ENCODE measurements at places on chromosomes 4 and X. TPM values are rescaled to one million over a fixed set of nuclear protein-coding genes. Genes with fewer than 3 reads are reported as not detected.

Gene ANK2
- total RNA-seq: 21.3 TPM

Gene GLA
- 17.6 TPM for total RNA-seq

DNA sequence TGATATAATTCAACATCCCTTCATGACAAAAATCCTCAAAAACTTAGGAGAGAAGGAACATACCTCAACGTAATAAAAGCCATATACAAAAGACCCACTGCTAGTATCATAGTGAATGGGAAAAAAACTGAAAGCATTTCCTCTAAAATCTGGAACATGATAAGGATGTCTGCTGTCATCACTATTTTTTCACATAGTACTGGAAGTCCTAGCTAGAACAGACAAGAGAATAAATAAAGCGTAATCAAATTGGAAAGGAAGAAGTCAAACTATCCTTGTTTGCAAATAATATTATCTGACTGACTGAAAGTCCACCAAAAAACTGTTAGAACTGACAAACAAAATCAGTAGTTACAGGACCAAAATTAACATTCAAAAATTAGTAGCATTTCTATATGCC, 985.4 kb upstream of the AGA start:
- no peak overlapping the region for H3K27ac ChIP-seq
- H3K4me1 ChIP-seq: no peaks in the 10 kb centered on the region
- H3K27me3 ChIP-seq: no peaks in the 10 kb centered on the region
- no peaks in the 10 kb centered on the region for H3K36me3 ChIP-seq
- no peak for DNase-seq
- H3K4me3 ChIP-seq: no peak overlapping the region

- DNase-seq: no peak
- H3K36me3 ChIP-seq: no peaks in the 10 kb centered on the region
- no peak overlapping the region for H3K27ac ChIP-seq
These were observed 52.8 kb downstream of the FAM47C start for GRCh38 chrX:37060999-37061398.

- H3K27me3 ChIP-seq: no peaks in the 10 kb centered on the region
- no peaks in the 10 kb centered on the region for H3K4me1 ChIP-seq
- no peak for DNase-seq
- H3K27ac ChIP-seq: no peak within 1 kb of the TSS
- H3K4me3 ChIP-seq: peak within 1 kb of the TSS; percentile 42
These were observed at the start of gene BEX1 for GRCh38 chrX:103063918-103064434. Gene BEX1, minus strand, starts transcription at chrX:103064171. Its CDS starts 897 bp downstream, at chrX:103063274.

DNA sequence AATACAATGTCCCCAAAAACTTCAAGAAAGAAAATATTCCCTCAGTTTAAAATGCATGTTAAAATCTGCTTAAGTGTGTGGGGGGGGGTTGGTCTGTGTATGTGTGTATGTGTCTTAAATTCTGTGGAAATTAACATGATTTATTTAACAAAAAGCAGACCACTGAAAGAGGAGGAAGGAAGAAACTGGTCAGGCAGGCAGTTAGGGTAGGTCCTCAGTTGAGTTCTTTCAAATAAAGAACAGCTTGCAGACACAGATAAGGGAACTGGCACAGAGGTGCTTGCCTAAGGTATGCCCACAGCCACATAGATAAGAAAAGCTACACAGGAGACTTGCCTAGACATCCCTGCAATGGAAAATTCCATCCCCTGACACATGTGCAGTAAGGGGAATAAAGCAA, 28.8 kb upstream of the TFDP3 start:
- H3K36me3 ChIP-seq: no peaks in the 10 kb centered on the region
- H3K4me1 ChIP-seq: no peaks in the 10 kb centered on the region
- no peak overlapping the region for H3K4me3 ChIP-seq
- H3K27me3 ChIP-seq: no peaks in the 10 kb centered on the region
- no peak for DNase-seq
- H3K27ac ChIP-seq: no peak overlapping the region

Gene ADH6
- not detected for total RNA-seq

GRCh38 chr4:135385830-135386581, 1184.4 kb upstream of the PABPC4L start:
- no peak overlapping the region for H3K27ac ChIP-seq
- no peak for DNase-seq
- H3K4me1 ChIP-seq: no peaks in the 10 kb centered on the region
- no peak overlapping the region for H3K4me3 ChIP-seq
- H3K36me3 ChIP-seq: no peaks in the 10 kb centered on the region

DNA sequence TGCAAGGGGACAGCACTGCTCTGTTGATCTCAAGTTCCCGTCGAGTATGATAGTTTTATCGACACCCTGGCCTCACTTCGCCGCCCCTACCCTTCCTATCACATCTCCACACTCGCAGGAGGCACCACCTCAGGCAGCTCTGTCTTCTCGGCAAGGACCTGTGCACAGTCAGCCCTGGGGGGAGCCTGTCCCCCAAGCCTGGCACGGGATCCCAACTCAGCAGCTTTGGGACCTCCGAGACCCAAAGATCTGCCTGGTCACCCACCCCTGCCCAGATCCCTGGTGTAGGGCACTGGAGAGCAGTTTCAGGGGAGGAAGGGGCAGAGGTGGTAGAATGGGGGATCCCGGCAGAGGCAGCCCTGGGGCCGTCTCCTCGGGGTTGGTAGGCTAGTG, 18.0 kb upstream of the UBA1 start:
- H3K27ac ChIP-seq: no peak overlapping the region
- no peaks in the 10 kb centered on the region for H3K4me1 ChIP-seq
- peaks cover 41% of the 10 kb centered on the region for H3K36me3 ChIP-seq
- H3K27me3 ChIP-seq: no peaks in the 10 kb centered on the region

Data from thoracic aorta (tissue), 2 donors.